ENCODE measurements at places on chromosomes 13 and 19.

DNA sequence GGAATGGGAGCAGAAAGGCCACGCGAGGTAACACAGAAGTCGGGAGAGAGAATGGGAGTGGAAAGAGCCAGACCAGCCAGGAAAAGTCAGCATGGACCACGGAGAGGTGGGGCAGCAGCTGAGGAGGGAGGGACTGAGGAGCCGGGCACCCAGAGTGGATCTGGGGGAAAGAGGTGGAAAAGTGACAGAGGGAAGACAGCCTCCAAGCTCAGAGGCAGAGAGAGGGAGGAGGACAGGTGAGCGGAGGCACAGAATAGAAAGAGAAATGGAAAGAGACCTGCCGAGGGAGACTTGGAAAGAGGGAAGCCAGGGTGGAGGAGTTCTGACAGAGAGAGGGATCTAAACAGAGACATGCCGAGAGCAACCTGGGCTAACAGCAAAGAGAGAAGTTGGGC is 1.6 kb downstream of the GRIK5 start:
- DNase-seq: no peak

- DNase-seq: no peak
Observed at GRCh38 chr19:47095476-47096099, 18.0 kb downstream of the ZC3H4 start.

GRCh38 chr19:2487842-2488241 is 11.9 kb downstream of the GADD45B start:
- no peak for DNase-seq

GRCh38 chr19:32672841-32673240 is 2.1 kb downstream of the ANKRD27 start:
- DNase-seq: no peak

GRCh38 chr13:110221406-110222117 is 85.4 kb downstream of the COL4A1 start:
- DNase-seq: no peak
